ENCODE measurements at places on chromosomes 2 and 18.

GRCh38 chr2:132468821-132469675, 52.4 kb downstream of the GPR39 start:
- DNase-seq, result peak; percentile 76

DNA sequence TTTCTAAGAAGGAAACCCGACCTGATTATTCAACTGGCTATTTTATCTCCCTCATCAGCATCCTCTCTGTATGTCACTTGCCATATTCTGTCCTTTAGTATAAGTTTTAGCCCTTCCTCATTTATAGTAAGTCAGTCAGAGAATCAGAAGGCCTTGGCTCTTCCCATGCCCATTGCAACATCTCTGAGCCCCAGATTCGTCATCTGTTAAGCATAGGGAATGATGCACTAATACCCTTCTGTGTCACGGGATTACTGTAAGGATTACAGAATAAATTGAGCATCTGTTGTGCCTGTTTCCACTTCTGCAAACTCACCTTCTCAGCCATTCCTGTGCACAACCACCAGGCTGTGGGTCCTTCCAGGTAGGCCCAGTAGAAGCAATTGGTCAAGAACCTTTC, 258.1 kb upstream of the RAB12 start:
- DNase-seq, result no peak

- no peak for DNase-seq
Observed at GRCh38 chr2:241030333-241030680, 31.9 kb downstream of the SNED1 start.

DNA sequence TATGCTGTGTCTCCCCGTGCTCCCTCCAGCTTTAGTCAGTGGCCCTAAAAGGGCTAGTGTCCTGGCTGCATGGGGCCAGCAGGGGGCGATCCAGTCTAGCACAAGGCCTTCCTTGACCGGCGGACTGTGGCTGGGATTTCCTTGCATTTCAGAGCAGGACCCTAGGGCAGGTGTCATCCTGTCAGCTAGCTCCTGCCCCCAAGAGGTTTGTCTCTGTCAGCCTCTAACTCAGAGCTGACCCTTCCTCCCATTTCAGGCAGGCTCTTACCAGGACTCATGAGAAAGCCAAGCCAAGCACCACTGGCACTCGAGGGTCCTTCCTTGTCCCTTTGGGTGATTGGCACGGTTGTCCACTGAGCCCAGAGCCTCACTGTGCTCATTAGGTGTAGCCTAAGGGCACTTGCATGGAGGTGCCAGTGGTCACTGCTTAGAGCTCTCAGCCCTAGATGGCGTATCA, 140.3 kb downstream of the RPIA start:
- DNase-seq, result no peak

DNA sequence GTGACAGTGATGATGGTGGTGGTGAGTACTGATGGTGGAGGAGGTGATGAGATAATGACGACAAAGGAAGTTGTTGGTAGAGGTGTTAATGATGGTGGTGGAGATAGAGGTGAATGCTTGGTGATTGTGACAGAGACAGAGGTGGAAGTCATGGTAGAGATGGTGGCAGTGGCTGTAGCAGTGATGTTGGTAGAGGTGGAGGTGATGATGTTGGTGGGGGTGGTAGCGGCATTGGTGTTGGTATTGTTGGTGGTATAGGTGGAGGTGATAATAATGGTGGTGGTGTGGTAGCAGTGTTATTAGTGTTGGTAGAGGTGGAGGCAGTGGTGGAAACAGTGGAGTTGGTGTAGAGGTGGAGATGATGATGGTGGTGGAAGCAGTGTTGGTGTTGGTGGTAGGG, 36.4 kb downstream of the LYPD1 start:
- no peak for DNase-seq

DNA sequence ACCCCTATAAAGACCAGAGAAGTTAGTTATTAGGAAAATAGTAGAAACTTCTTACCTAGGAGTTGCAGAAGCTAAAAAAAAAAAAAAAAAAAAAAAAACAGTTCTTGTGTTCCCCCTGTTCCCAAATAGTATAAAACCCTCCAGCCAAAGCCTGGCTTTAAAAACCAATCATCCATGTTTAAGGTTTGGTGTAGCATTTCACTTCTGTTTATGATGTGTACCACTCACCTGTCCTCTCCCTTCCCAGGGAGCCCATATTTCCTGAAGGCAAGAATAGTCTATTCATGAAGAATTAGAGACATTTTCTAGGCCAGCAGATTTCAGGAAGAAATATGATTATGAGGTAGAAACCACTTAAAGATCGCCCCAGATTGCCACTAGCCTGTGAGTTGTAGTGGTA, 273.6 kb downstream of the SETBP1 start:
- no peak for DNase-seq

- no peak for DNase-seq
Observed at GRCh38 chr2:239727182-239727775, 297.9 kb downstream of the NDUFA10 start.

DNA sequence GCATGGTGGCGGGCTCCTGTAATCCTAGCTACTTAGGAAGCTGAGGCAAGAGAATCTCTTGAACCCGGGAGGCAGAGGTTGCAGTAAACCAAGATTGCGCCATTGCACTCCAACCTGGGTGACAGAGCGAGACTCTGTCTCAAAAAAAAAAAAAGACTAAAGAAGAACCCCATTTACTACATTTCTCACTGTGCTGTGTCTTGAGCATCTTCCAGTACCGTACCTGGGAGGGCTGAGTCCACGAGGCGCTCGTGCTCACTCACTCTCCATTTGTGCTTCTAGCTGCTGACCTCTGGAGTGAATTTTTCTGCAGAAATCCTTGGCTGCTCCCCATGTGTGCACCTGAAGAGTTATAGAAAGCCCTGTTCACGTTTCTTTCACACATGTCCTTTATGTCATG, 204.8 kb downstream of the LDLRAD4 start:
- no peak for DNase-seq

- no peak for DNase-seq
Observed at GRCh38 chr2:125630377-125630776, 1025.6 kb upstream of the GYPC start.

DNA sequence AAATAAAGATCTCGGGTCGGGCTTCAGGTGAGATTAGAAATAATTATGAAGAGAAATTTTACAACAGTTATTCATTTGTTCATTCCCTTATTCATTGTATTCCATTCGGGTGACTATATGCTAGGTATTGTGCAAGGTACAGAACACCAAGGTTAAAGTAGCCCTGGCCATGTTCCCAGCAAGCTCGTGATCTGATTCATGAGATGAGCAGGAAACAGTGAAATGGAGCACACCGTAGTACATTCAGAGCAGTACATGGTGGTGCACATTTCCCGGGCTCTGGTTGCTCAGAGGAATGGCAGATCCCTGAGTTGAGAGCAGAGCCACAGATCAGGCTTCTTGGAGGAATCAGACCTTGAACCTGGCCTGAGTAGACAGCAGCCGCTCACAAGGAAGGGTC, 87.7 kb downstream of the PRKRA start:
- DNase-seq, result no peak

- DNase-seq, result no peak
Observed at GRCh38 chr18:74775239-74775638, 177.6 kb downstream of the ZNF407 start.
